ENCODE measurements at places on chromosomes 2 and 18.

GRCh38 chr2:233953087-233953801, 36.1 kb downstream of the TRPM8 start:
- DNase-seq: no peak

DNA sequence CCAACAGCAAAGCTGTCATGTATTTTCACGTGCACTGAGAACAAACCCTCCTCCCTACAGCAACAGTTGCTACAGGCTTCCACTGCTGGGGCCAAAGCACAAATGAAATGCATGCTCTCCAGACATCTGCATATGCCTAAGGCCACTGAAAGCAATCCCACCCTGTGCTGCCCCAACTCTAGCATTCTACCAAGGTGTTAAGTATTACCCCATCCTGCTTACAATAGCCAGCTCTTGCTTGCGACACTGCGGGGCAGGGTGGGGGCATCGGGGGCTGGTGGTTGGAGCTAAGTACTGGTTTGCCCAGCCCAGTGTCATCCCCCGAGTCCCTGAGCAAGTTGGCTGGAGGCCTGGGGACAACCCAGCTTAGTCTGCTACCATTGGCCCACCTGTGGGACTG, 742.5 kb downstream of the TDRD15 start:
- DNase-seq: no peak

DNA sequence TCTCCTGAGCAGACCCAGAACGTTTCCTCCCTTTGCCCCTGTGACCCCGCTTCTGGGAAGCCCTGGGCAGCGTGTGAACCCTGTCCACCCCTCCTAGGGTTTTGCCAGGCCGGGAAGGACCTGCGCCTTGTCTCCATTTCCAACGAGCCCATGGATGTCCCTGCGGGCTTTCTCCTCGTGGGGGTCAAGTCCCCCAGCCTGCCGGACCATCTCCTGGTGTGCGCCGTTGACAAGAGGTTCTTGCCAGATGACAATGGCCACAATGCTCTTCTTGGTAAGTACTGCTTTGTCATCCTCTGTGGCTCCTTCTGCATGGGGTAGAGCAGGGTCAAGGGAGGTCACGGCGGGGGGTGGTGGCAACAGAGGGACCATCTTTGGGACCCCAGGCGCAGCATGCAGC, 32.5 kb downstream of the GREB1 start:
- no peak for DNase-seq

- DNase-seq: no peak
Measured at GRCh38 chr2:38971377-38971776, 81.7 kb downstream of the ARHGEF33 start.

DNA sequence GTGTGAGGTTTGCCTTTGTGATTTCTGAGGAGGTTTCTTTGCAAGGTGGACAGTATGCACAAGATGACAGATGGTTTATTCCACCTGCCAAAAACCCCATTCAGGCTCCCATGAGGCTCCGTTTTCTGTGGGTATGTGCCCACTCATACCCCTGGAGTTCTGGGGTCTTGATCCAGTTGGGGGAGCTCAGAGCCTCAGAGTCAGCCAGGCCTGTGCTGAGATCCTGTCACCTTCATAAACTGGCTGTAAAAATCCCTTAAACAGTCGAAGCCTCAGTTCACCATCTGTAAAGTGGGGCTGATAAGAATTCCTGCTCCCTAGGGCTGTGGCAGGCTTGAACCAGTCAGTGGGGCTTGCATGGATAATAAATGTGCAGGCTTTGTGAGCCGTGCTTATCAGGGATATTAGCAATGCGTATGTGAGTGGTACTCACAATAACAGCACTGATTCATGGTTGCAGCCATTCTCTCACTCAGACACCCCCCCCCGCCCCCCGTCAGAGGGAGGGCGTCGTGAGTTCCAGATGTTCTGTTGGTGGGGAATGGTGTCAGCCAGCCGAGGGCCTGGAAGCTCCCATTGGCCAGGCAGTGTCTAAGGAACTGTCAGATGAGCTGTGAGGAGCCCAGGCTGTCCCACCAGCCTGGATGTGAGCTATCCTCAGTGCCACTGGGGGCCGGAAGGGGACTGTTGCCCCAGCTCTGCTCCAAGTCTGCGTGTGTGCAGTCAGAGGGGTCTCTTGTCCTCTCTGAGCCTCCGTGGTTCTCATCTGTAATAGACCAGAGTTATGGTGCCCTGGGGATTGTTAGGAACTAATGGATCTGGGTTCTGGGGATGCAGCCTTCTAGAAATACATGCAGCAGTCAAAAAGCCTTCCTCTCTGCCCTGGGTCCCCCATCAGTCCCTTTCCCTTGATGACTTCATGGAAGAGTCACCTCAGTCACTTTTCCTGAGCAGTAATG, 51.7 kb downstream of the KCNIP3 start:
- DNase-seq: no peak

GRCh38 chr2:232490221-232491138, 2.8 kb upstream of the ECEL1 start:
- no peak for DNase-seq

- DNase-seq: no peak
Measured at GRCh38 chr2:17136877-17137276, 381.4 kb downstream of the RAD51AP2 start.

GRCh38 chr2:28997237-28997846, 16.2 kb downstream of the TOGARAM2 start:
- DNase-seq: no peak

DNA sequence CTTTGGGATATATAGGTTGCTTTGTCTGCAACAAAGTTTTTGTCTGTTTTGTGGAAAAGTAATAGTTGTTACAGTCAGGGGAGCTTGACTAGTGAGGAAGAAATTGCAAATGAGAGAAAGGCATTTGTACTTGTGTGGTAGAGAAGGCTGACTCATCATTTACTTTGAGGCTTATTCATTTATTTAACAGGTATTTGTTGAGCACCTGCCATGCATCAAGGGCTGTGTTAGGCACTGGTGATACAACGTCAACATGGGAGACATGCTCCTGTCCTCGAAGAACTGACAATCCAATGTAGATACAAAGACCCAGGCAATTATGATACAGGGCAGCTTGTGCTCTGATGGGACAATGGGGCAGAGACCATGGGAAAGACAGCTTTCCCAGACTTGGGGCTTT, 79.5 kb downstream of the UPP2 start:
- no peak for DNase-seq

DNA sequence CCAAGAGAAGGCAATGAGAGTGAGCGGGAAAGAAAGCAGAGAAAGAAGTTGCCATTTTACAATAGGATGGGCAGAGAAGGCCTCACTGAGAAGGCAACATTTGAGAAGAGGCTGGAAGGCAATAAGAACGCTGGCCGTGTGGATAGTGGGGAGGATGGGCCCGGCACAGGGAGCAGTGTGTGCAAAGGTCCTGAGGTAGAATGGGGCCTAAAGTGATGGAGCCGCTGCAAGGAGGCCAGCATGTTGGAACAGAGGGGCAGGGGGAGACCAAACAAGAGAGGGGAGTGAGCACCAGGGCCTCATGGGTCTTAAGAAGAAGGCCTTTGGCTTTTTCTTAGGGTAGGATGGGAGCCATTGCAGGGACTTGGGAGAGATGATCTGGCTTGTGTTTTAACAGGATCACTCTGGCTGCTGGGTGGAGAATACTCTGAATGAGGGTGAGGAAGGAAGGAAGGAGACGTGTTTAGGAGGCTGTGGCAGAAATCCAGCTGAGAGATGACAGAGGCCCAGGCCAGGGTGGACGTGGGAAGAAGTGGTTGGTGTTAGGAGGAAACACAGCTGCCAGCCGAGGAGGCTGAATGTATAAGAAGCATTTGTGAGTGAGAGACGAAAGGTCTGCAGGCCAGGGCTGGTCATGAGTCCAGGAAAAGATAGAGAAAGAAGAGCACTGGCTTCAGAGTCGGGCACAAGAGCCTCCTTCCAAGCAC, 159.8 kb downstream of the KLHL29 start:
- no peak for DNase-seq

DNA sequence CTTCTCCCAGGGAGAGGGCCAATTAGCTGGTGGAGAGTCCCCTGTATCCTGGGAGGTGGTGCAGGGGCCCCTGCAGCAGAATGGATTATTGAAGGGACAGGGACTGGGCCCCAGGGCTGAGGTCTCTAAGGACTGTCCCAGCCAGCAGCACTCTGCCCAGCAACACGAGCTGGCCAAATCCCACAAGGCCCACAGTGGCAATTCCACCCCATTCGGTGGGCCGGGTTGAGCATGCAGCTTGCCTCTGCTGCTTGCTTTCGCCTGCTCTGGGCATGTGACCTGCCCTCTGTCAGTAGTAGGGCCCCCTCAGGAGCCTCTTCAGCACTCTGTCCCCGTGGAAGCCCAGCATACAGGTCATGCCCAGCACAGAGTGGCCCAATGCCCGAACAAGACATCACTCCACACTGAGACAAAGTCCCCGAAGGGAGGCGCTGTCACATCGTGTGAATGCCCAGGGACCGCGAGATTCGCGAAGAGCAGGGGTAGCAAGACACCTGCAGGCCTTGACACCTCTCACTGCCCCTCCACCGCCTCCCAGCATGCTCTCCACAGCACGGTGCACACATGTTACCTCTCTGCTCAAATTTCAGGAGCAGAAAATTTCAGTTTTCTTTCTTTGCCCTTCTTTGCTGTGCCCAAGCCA, 65.4 kb downstream of the CRACDL start:
- no peak for DNase-seq

DNA sequence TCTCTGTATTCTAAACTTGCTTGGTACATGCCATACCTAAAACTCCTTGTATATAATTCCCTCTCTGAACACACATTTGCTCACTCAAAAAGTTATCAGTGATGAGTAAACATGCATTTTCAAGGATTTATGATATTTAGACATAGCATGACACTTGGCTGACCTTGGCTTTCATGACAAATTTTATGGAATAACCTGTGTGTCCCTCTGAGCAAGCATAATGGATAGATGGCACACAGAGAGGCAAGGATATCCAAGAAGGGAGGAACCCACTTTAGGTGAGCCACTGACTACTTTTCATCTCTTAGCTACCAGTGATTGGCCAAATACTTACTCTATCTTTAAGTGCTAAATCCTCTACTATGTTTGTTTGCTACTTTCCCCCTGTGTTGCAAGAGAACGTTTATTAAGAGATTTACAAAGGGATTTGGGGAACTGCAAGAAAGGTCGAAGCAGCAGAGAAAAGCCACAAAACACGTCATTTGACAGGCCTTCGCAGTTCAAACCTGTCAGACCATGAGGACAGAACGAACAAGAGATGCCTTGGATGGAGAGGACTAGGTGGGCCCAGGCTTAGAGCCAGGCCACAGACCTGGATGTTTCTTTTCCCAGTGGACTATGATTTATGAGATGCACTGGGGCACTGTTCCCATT, 379.9 kb downstream of the NBAS start:
- no peak for DNase-seq

- DNase-seq: no peak
Measured at GRCh38 chr18:45525301-45525700, 90.0 kb upstream of the SLC14A2 start.

- DNase-seq: no peak
Measured at GRCh38 chr2:181462033-181462432, 4.8 kb downstream of the ITGA4 start.

Data from SIG-M5 (cell line).